ENCODE measurements at places on chromosomes 11 and 22.

DNA sequence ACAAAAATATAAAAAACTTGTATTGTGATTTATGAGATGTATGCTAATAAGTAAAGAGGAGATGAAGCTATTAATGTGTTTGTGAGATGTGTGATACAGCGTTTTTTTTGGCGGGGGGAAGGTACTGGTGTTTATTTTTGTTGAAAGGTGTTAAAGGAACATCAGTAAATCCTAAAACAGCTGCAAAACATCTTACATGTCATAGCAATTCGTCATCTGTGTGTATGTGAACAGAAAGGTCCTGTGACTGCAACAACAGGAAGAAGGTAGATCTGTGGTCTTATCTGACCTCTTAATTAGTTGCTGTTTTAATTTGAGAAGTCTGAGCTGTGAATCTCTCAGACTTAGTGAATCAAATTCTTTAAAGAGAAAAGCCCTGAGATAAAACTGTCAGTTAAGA is 1041.1 kb downstream of the JRKL start:
- DNase-seq, result no peak

GRCh38 chr11:117819096-117820040 is 5.2 kb downstream of the FXYD2 start:
- no peak for DNase-seq

- DNase-seq, result no peak
Observed at GRCh38 chr11:82960779-82961143, 59.2 kb downstream of the DDIAS start.

GRCh38 chr11:67099831-67100324 is 19.2 kb upstream of the KDM2A start:
- no peak for DNase-seq

GRCh38 chr11:76194872-76195668 is 11.2 kb downstream of the WNT11 start:
- DNase-seq, result no peak

- DNase-seq, result no peak
Observed at GRCh38 chr22:28095316-28096095, 176.4 kb upstream of the PITPNB start.

- DNase-seq, result no peak
Observed at GRCh38 chr11:77046060-77046501, 11.9 kb downstream of the B3GNT6 start.

DNA sequence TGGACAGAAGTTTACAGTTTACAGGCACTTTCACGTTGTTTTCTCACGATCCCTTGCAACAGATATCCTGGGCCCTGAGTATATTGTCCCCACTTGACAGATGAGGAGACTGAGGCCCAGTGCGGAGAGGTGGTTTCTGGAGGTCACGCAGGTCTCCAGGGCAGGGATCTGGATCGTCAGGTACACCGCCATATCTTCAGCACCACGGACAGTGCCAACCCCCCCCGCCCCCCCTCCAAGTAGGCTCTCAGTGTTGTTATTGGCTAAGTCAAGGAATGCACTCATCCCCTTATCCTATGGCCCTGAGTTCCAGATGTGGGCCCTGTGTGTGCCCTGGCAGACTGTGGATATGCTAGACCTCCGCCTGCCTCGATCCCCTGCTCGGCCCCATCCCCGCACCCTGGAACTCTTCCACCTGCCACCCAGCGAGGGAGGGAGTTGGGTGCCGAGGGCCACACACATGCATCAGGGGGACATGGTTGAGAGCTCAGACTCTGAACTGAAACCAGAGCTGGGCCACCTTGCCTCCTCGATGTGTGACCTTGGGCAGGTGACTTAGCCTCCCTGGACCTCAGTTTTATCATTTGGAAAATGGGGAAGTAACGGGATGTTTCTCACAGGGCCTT is 37.5 kb downstream of the MPPED1 start:
- no peak for DNase-seq
